ENCODE measurements at places on chromosomes 12 and 14.

GRCh38 chr14:65940056-65940735, 527.7 kb downstream of the FUT8 start:
- no peak for DNase-seq

- DNase-seq: no peak
These were observed 358.8 kb downstream of the GLT1D1 start for GRCh38 chr12:129211862-129212630.

DNA sequence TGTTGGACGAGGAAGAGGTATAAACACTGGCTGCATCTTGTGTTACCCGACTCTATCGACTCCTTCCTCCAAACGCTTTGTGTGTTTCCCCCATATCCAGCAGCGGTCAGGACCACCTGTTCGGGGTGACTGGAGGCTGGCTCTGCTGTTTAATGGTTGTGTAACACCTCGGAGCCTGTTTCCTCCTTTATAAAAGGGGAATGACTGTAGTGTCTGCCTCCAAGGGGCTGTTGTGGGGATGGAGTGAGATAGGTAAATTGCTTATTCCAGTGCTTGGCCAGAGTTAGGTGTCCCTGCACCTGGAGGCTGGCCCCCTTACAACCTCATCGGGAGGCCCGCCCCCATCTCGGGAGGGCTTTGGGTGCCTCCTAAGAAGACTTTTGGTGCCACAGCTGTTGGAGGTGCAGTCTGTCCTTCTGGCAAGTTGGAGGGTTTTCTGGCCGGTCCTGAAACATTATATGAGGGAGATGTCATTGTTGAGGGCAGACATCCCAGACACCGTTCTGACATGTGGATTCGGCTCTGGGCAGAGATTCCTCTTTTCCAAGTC, 1.1 kb downstream of the MLXIP start:
- DNase-seq: no peak

DNA sequence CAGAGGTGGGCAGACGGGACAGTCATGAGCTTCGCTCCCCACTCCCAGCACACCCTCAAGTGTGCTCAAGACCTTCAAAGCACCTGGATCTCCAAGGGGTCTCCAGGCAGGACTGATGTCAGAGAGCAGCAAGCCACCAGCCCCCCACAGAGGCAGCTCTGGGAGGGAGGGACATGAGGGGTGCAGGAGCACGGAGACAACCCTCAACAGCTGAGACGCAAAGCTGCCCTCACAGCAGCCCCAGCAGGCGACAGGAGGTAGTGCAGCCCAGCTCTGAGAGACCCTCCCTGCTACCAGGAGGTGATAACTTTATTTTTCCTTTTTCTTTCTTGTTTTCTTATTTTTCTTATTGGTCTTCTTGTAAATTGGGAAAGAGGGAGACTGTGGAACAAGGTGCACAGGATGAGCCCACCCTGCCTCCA, 17.9 kb downstream of the SIVA1 start:
- DNase-seq: no peak

DNA sequence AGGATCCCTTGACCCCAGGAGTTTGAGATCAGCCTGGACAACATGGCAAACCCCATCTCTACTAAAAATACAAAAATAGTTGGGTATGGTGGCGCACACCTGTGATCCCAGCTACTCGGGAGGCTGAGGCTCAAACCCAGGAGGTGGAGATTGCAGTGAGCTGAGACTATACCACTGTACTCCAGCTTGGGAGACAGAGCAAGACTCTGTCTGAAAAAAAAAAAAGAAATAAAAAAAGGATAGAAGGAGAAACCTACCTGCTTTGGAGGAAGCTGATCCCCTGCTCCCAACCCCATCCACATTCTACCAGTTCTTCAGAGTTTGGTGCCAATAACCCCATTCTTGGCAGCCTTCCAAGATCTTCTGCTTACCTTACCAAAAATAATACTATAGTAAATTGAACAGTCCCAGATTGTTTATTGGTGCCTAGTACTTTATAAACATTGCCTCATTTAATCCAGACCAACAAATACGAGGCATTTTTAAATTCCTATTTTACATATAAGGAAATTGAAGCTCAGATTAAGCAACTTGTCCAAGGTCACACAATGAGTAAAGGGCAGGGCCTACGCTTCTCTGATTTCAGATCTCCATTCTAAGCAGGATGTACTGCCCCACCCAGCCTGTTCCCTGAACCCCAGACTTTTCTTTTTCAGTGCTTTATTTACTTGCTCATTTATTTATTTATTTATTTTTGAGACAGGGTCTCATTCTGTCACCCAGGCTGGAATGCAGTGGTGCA, 33.2 kb upstream of the FAM222A start:
- no peak for DNase-seq

DNA sequence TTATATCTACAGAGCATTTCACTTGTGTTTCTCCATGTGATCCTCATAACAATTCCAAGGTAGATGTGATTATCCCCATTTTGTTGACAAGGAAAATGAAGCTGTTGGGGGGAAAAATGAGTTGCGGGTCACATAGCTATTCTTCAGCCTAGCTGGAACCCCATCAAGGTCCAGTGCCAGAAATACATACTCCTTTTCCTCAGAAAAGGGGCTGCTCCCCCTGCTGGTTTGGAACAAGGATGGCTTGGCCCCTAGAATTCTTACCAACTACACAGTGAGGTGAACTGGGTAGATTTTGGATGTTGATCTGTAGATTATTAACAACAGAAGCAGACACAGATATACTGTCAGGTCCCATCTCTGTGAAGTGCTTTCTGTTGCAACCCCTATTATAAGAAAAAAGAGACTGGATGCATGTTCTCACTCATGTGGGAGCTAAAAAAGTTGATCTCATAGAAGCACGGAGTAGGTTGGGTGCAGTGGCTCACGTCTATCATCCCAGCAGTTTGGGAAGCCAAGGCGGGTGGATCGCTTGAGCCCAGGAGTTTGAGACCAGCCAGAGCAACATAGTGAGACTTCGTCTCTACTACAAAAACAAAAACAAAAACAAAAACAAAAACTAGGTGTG, 8.9 kb downstream of the IKZF4 start:
- DNase-seq: peak; percentile 21

DNA sequence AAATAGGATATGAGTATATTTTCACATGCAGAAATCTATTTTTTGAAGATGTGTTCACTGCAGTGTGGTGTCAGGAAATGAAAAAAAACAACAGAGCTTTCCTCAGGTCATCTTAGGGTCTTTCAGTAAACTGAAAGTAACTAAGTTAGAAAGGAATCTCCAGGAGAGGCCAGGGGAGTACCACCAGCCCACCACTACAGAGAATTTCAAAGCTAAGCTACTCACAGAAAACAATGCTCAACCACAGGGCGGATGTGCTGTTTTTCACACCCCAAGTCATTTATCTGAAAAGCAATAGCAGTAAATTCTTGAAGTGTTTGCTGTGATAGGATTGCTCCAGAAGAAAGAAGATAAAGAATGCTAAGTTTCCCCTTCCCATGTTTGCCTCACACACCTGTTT, 79.0 kb downstream of the IFNG start:
- no peak for DNase-seq

GRCh38 chr12:53235742-53236442, 3.9 kb upstream of the RARG start:
- no peak for DNase-seq

DNA sequence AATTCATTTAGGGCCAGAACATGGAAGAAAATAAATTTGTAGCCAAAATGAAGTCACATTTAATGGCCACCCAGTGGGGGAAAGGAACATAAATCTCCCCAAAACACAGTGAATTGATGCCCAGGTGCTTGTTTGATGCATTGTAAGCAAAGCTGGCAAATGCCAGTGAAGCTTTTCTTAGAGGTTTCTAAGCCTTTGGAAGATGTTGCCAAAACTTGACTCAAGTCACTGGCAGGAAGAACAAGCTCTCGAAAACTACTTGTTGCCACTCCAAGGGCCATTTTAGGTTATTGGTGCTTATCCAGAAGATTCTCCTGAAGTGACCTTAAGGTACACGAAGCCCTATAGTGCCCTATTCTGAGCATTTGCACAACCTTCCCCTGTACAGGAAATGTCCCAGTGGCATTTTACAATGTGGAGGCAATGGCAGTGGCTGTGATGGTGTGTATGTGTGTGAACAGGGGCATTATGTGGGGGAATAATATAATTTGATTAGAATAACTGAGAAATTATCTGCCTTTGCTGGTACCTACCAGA, 89.5 kb upstream of the NOVA1 start:
- no peak for DNase-seq

- DNase-seq: no peak
These were observed 9.8 kb downstream of the RARG start for GRCh38 chr12:53222170-53222721.

GRCh38 chr14:104887623-104888488, 22.8 kb downstream of the CEP170B start:
- DNase-seq: no peak

- DNase-seq: no peak
These were observed 803 bp downstream of the STK38L start for GRCh38 chr12:27244689-27245488.

DNA sequence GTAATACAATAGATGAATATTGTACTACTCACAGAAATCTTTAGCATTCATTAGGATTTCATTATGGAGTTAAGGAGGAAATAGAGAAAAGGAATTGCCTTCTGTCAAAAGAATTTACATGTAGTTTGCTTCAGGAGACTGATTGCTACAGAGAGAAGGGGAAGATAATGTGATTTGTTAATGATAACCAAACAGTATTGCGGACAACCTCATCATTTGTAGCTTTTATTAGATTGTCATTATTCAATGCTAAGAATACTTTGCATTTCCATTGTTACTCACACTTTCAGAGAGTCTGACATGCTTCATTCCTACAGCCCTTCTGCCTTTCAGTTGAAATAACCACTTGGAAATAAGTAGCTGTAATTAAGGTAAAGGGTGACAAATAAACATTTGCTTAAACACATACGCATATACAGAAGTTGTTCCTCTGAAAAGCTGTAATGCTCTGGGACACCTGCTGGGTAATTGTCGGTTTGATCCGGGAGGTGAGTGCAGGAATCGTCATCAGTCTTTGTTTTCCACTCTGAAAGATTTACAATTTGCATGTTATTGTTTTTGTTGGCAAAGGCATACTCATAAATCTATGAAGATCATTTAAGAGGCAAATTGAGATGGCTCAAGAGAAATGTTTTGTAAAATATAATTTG, 600.2 kb downstream of the TRHDE start:
- DNase-seq: no peak

GRCh38 chr12:92539976-92540781, 162.6 kb upstream of the PLEKHG7 start:
- no peak for DNase-seq

GRCh38 chr12:4015225-4016091, 142.3 kb upstream of the PARP11 start:
- DNase-seq: no peak

DNA sequence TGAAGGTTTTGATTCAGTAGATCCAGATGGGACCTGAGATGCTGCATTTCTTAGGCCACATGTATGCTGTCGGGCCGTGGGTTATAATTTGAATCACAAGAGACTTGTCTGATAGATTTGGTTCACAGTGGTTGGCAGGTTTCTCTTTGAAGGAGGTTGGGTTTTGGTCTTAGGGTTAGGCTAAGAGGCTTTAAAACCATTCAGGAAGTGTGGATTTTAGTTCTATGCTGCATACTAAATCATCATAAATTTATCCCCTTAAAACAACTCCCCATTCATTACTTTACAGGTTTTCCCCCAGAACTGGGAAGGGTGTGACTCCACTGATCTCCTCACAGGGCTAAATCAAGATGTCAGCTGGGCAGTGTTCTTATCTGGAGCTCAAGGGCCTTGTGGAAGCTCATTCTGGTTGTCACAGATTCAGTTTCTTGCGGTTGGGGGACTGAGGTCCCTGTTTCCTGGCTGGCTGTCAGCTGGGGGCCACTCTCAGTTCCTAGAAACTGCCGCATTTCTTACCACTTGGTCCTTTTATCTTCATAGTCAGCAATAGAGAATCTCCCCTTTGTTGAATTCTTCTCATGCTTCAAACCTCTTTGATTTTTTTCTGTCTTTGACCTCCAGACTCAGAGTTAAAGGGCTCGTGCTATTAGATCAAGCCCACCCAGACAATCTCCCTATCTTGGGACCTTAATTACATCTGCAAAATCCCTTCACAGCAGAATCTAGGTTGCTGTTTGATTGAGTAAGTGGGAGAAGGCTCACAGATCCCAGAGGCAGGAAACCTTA, 20.6 kb upstream of the PCNX1 start:
- no peak for DNase-seq

- DNase-seq: no peak
These were observed 58.8 kb upstream of the NUDT4 start for GRCh38 chr12:93318720-93319522.

DNA sequence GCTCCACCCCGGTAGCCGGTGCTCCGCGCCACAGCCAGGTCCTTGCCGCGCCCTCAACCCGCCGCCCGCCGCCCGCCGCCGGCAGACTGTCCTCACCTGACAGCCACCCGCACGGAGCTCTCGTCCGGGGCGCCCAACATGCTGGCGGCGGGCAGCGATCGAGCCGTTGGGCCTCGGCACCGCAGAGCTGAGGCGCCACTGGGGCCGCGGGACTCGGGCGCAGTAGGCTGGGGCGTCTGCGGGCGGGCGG, 164 bp downstream of the KIF21A start:
- peak; percentile 48 for DNase-seq

- no peak for DNase-seq
These were observed 1.4 kb upstream of the ARHGEF40 start for GRCh38 chr14:21068521-21069387.

DNA sequence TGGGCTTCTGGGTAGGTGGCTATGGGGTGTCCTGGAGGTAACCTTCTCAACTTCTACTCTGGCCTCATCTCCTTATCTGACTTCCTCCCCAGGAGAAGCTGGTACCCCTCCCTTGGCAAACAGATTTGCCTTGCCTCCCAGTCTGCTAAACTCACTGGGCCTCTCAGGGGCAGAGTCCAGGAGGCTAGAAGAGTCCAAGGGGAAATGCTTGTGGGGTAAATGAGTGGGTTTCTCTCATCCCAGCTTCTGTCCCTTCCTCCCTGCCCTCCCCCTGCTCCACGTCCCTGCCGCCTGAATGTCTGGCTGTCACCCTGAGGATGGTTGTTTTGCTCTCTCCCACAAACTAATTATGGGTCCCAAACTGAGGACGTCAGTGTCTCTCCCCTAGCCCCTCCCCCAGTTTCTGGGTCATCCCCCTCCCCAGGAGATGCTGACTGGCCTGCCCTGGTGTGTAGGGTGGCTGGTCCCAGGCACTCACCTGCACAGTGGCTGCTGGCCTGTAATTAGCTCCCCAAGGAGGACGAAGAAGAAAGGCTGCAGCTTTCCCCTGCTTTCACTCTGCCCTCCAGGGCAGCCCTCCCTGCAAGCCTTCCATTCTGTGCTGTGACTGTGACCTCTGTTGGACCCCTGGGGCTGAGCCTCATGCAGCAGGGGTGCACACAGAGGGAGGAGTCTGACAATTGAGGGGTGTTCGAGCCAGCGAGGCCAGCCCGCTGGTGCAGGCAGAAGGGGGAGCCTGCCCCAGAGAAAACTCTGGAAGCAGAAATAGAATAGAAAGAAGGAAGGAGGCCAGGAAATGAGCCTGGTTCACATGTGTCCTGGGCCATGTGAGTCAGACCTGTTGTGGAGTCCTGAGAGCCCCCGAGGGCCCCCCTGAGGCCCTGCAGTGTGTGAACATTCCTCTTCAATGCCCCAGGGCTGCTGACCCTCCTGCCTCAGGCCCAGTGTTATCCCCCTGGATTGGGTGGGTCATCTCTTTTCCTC, at the start of gene LRP1-AS:
LRP1-AS (minus strand) TSS at position 659 of the 984 bp plus-strand sequence.
- no peak for DNase-seq

Data from activated CD4-positive, CD25-positive, alpha-beta regulatory T cell (primary cell).